ENCODE measurements at places on chromosomes 3 and 15.

GRCh38 chr3:156691920-156692319 is 17.5 kb downstream of the TIPARP start:
- DNase-seq: no peak

DNA sequence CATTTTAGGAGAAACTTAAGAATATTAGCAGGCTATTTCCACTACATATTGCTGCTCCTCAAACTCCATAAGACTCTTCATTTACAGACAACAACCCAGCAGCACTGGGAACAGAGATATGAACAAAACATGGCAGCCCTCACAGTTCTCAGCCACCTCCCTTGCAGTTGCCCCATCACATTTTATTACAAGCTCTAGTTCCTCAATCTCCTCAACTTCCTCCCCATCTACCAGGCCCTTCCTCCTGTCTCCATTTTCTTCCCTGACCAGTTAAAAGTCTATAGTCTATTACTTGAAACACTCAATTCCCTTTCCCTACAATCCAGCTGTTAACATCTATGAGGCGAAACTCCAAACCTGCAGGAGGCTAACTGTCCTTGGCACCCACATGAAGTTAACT is 412.5 kb downstream of the TBC1D5 start:
- DNase-seq: no peak

DNA sequence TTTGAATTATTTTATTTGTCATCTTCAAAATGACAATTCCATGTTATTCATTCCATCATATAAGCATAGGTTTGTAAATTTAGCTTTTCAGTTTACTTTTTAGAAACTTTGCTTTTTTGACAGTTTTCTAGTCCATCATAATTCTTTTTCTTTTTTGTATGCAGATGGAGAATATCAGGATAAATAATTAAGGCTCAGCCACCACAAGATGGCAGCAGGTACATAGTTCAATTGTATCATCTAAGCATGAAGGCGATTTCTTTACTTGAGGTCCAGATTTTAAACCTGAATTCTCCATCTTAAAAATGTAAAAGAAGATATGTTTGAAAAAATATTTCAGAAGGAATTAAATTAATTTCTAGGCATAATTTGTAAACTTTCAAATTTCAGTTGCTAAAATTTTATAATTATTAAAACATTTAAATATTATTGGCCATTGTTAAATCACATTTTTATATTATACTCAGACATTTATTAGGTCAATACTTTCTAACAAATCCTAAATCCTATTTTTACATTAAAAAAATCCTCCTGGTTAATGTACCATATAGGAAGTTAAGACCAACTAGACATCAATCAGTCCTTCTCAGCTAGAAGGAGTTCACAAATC is 15.1 kb downstream of the PLSCR5 start:
- DNase-seq: no peak

- DNase-seq: no peak
These were observed 1.8 kb upstream of the MESD start for GRCh38 chr15:80991421-80991820.

- DNase-seq: no peak
These were observed 11.0 kb downstream of the FGD5 start for GRCh38 chr3:14829811-14830210.

GRCh38 chr15:42419369-42419768 is 60.1 kb downstream of the CAPN3 start:
- no peak for DNase-seq

- peak; percentile 28 for DNase-seq
These were observed 928 bp downstream of the CEP97 start for GRCh38 chr3:101725194-101725889.

- no peak for DNase-seq
These were observed 512.6 kb upstream of the PPP2R3A start for GRCh38 chr3:135452881-135453280.

DNA sequence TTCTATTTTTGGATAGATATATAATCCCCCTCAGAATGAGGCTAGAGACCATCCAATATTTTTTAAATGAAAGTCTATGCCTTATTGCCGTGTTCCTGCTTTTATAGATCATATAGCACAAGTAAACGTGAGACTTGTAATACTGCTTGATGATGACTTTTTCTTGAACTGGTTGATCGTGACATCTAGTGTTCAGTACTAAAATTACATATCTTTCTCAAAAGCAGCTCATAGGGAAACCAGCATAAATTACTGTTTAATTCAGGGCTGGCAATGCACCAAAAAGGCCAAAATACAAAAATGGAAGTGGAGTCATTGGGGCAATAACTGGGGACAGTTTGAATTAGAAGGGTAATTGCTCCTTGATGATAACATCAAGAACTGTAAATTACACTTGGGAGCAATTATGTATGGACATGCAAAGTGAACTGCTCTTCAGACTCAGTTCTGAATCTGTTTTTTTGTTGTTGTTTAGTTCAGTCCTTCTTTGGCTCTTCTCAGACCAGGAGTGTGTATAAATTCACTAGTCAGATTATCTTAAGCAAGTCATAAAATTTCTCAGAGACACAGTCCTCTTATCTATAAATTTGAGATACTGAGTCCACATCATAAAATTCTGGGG is 325.3 kb downstream of the THSD4 start:
- no peak for DNase-seq

DNA sequence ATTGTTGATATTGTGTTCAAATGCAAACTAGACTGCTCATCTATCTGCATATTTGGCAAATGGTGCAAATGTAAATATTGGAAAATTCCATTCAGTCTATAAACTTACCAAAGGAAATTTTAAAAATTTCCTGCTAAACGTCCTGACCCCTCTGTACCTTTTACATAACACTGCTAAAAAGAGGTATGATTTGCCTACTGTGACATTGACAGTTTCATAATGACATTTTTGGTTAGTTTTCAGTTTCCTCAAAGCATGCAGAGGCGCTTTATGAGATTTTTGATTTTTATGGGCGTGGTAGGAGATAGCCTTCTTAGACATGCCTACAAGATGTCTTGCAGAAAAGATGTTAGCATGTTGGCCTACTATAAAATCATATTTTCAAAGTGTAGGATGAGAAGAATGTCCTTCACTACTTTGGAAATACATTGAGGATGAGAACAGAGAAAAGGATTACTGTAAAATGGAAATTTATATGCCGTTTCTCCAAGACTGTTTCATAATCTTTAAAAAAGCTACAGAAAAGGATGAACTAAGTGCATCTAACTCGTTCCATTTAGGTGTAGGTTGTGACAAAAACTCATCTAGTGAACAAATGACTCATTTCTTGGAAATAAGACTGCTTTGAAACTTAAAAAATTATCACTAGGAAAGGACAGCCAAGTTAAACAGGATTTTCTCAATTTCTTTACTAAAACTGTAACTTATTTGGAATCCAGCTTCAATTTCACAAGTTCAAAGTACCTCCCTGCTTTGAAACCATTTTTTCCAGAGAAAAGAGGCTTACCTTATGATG is 14.5 kb upstream of the ISLR start:
- no peak for DNase-seq

- no peak for DNase-seq
These were observed 60.4 kb upstream of the LRRC3B start for GRCh38 chr3:26562021-26562768.

GRCh38 chr15:80121546-80121945 is 31.3 kb upstream of the FAH start:
- DNase-seq: no peak

- DNase-seq: no peak
These were observed 538.6 kb upstream of the ROBO2 start for GRCh38 chr3:76501315-76501714.

GRCh38 chr15:35182841-35183479 is 97.9 kb upstream of the NANOGP8 start:
- DNase-seq: no peak

- DNase-seq: no peak
These were observed 52.8 kb downstream of the ATP8B4 start for GRCh38 chr15:50066202-50066601.

DNA sequence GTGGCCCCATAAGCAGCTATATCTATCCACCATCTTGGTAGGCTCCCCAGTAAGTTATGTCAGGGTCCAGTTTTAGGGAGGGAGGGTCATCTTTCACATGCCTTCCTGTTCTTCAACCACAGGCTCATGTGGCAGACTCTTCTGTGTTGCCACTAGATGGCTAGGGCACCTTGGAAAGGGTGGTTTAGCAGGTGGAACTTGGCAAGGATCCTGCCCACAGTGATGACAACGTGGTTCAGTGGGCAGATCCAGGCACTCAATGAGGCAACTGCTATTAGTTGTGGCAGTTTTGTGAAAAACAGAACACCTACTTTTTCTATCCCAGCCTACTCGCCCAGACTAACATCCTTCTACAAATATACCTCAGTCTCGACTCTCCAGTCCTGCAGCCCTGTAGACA is 7.2 kb upstream of the RBP1 start:
- DNase-seq: no peak

DNA sequence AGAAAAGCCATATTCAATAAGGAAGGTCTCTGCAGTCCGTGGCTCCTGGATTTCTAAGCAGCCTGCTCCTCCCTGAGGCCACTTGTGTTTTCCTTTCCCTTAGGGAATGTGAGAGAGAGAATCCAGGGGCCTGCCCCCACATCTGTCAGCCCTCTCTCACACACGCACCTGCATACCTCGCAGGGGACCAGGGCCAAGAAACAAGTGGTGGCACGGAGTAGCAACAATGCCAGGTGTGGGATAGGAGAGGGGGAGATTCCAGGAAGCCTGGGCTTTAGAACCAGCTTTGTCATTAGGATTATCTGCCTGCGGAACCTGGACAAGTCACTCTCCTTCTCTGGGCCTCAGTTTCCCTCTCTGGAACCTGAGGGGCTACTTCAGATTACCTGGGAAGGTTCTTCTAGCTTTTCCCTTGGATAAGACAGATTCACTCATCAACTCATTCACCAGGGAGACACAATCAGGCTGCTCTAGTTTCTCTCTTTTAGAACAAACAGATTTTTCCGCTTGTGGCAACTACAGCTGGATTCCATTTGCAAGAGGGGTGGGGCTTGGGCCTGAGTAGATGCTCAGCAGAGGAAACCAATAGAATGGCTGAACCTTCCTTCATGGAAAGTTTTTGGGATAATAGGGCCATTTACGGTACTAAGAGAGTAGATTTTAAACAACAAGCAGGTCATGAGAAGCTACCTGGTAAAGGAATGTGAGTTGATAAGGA is 19.5 kb downstream of the BCL6 start:
- no peak for DNase-seq

GRCh38 chr3:184350618-184351017 is 10.8 kb downstream of the CLCN2 start:
- no peak for DNase-seq

GRCh38 chr3:42901073-42901415 is 4.9 kb upstream of the ZNF662 start:
- no peak for DNase-seq

DNA sequence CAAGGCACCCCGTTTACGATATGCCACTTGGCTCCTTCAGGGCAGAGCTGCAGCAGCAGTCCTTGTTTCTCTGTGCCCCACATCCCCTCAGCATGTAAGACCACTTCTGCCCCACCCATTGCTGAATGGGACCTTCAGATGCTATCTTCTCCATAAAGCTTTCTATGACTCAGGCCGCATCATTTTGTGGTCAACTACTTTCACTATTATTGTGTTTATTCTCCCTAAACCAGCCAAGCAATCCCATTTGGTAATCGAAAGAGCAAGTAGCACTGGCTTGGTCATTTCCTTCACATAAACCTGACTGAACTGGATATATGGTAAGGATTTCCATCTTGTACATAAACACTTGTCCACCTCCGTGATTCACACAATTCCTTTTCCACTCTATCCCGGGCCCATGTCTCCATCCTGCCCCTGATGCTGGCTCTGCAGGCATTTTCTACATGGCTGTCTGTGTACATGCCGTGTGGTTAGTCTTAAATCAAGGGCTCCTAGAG is 25.7 kb downstream of the LIPC start:
- DNase-seq: no peak

DNA sequence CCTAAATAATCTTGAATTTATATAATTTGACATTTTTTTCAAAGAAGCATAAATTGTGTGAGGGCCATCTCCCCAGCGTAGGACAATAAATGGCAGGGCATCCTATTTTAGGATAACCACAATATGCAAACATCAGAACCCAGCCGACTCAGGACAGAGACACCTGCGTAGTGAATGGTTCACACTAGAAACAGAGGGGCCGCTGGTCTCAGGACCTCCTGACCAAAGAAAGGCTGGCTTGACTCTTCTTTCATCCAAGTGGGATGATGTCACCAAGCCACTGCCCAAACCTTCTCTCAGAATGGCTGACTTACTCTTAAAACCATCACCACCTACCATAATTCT is 162.1 kb downstream of the FOXP1 start:
- no peak for DNase-seq

- no peak for DNase-seq
These were observed 14.7 kb upstream of the RAB6B start for GRCh38 chr3:133910422-133910821.

DNA sequence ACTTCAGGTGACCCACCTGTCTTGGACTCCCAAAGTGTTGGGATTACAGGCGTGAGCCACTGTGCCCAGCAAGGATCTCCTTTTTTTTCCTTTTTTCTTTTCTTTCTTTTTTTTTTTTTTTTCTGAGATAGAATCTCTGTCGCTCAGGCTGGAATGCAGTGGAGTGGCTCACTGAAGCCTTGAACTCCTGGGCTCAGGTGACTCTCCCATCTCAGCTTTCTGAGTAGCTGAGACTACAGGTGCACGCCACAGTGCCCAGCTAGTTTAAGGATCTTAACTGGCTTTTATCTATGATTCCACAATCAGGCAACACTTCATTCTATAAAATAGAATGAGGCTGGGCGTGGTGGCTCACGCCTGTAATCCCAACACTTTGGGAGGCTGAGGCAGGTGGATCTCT is 16.3 kb upstream of the NICN1 start:
- DNase-seq: no peak

DNA sequence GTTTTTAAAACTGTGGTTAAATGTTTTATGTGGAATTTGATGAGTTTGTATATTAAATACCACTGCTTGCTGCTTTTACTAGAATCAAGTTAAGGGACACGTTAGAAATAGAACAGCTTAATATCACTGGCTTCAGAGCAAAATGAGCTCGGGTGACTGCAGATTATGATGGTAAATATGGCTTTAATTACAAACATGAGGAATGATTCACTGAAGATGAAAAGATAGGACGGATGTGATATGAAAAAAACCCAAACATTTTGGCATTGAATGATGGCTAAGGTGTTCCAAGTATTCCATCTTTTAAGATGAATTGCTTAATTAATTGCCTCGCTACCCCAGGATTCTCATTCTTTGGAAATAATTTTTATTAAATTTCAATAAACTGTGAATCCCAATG is 33.7 kb downstream of the SLC24A1 start:
- no peak for DNase-seq

DNA sequence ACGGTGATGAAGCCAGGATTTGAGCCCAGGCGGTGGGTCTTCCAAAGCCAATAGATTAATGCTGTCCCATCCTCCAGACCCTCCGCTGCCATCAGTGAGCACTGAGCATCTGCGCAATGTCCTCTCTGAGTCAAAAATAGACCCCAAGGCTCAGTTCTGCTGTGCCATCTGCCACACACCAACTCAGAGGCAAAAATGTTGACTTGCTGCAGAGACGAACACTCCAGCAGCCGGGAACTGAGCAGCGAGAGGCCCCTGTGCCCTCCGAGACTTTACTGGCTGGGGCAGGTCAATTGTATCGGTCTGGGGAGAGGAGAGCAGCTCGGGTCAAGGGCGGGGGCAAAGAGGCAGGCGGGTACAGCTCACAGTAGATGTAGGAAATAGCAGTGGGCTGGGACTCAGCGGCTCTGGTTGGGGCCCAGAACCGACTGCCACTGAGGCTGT is 41.5 kb upstream of the ATP2B2 start:
- no peak for DNase-seq
